Spleen (tissue), 13 donors: ENCODE measurements at places on chromosomes 16 and 17. TPM values are rescaled to one million over a fixed set of nuclear protein-coding genes. Genes with fewer than 3 reads are reported as not detected.

GRCh38 chr17:38735161-38735997 lies 5.2 kb downstream of the CISD3 start:
- peak; percentile 93 for DNase-seq

GRCh38 chr17:42399948-42400843 lies 12.0 kb upstream of the STAT3 start:
- no peak for DNase-seq

DNA sequence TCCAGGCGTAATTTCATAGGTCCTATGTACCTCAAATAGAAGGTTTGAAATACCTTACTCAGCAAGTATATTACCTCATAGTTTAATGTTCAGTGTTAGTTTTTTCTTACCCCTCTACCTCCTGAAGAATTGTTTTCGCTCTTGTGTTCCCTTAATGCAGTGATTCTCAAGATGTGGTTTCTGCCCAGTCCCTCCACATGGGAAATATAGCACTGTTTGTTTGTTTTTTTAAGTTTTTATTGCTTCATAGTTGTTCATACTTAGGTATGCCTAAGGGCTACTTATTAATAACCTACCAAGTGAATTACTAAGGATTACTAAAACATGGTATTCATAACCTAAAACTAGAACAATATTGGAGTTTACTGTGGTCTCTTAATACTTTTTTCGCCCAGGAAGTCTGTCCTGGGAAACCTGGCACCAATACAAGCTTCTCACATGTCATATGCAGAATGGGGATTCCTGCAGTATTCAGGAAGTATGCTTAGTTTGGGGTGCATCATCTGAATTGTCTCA lies 5.0 kb downstream of the RSPRY1 start:
- DNase-seq = no peak

DNA sequence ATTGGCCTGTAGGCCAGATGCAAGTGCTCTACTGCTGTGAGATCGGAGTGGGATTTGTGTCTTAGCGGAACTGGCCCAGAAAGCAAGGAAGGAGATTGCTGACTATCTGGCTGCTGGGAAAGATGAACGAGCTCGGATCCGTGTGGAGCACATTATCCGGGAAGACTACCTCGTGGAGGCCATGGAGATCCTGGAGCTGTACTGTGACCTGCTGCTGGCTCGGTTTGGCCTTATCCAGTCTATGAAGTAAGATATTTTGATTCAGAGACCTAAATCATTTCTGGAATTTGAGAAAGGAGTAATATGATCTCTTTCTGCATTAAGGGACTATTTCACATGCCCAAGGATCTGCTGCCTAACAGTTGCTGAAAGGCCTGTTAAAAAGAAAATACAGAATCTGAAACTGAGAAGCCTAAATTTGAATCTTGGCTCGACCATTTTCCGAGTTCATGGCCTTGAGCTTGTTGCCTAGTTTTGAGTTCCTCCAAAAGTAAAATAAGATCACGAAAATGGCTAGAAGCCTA lies 21.1 kb downstream of the IST1 start:
- no peak for DNase-seq

- DNase-seq = peak; percentile 32
Observed at GRCh38 chr16:89024546-89025060, 47.6 kb upstream of the CBFA2T3 start.

DNA sequence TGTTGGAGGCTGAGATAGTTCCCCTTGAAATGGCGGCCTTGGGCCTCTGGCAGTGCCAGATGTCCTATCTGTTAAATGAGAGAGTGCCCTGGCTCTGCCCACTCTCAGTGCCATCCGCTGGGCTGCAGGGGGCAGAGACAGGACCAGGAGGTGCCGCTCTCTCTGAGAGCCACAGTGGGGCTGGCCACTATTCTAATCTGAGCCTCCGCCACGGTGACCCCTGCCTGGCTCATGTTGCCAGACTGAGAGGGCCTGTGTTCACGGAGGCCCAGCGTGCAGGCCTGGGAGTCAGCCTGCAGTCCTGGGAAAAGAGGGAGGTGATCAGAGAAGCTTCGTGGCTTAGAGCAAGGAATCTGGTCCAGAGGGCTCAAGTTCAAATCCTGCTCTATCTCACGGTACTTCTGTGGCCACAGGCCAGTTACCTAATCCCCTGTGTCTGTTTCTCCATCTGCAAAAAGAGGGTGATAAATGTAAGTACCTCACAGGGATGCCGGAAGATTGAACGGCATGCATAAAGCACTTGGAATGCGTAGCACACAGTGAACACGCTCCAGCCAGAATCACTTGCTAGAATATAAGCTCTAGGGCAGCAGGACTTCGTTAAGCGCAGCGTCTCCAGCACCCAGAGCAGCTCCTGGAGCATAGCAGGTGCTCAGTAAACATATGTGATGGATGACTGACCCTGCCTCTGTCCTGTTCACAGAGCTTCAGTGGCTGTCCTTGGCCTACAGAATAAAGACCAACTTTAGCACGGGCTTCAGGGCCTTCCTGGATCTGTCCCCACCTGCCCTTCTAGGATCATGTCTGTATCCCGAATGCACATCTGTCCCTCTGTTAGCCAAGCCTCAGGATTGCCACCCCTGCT lies 6.3 kb downstream of the ATP2A3 start:
- DNase-seq = no peak

DNA sequence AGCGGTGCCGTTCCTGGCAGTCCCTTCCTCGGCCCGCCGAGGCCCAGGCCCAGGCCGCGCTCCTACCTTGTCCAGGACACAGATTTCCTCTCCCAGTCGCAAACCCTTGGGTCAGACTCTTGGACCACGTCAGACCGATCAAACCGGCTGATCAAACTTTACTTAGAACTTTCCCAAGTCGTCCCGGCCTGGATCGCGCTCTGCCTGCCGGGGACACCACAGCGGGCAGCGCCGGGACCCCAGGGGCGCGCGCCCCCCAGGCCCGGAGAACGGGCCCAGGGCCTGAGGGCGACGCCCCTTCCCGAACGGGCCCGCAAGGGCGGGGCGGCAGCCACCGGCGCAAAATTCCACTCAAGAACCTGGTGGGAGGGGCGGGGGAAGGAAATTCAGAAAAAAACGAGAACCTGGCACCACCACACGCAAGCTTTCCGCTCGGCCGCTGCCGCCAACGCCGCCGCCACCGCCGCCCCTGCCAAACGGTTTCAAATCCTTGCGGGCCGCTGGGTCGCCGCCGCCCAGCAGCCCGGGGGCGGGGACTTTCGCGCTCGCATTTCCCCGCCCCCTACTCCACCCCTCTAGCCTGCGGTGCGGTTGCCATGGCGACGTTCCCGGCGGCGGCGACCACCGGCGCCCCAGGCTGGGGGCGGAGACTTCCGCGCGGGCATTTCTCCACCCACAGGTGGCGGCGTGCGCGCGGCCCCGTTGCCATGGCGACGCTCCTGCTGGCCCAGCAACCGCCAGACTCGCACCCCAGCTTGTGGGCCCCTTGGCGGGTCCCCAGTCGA lies at the start of gene CEP112:
CEP112 (minus strand) TSS at position 541 of the 785 bp plus-strand sequence.
- peak; percentile 92 for DNase-seq

DNA sequence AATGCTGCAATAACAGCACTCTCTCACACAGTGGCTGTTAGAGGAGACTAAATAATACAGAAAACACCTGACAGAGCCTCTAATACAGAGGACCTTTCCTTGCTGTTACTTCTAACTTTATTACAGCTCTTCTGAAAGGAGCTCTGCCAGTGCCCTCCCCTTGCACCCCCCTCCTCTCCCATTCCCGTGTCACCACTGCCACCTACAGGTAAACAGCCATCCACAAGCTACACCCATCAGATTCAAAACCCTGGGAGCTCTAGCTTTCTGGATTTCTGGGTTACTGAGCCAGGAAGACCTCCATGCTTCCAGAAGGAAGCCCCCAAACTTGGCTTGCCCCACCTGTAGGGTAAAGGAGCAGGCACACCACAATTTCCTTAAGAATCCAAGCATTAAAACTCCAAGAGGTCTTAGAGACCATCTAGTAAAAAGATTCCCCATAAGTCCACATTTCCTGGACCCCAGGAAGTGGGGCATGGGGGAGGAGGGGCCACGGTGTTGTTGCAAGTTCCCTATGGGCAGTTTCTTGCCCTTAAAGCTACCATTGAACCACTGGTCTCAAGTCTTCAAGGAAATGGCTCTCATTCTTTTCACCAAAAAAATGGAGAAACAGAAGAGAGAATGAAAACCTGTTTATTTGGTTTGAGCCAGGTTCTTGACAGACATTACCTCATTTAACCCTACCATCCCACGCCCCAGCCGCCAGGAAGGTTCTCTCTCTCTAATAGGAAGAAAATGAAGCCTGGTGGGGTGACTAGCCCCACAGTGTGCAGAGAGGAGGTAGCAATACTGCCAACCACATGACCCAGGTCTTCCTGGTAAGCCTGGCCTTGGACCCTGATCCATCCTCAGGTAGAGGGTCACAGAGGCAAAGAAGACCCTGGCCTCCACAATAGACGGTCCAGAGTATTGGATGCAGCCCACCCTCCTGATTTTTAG lies 52.8 kb downstream of the TOM1L2 start:
- peak; percentile 82 for DNase-seq

DNA sequence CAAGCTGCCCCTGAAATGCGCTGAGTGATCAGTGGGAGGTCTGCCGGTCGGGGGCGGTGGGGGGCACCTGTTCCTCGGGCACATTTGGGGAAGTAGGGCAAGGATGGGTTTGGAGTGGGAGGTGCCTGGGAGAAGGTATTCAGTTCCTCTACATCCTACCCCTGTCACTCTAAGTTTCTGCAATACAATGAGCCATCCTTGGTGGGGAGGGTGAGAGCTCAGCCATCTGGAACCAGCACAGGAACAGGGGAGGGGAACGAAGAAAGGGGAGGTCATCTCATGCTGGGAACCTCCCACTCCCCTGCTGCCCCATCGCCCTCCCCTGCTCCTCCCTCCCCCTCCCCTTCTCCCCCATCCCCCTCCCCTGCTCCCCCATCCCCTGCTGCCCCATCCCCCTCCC lies 4.2 kb downstream of the DPH1 start:
- no peak for DNase-seq

DNA sequence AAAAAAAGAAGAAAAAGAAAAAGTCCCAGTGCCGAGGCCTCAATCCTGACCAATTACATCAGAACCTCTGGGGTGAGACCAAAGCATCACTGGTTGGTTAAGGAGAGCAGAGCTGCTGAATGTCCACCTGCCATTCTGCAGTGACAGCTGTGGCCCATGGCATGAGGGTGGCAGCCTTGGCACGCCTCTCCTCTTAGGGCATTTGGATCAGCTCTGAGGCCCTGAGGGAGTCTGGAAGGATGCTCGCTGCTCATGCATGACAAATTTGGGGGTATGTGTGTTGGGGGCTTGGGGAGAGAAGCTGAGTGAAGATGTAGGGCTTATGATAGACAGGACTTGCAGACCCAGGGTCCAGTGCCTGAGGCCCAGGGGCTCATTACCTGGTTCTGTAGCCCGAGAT lies 26.3 kb downstream of the MYLK3 start:
- DNase-seq = no peak

GRCh38 chr17:4522661-4523060 lies 24.0 kb downstream of the SPNS2 start:
- DNase-seq = no peak

DNA sequence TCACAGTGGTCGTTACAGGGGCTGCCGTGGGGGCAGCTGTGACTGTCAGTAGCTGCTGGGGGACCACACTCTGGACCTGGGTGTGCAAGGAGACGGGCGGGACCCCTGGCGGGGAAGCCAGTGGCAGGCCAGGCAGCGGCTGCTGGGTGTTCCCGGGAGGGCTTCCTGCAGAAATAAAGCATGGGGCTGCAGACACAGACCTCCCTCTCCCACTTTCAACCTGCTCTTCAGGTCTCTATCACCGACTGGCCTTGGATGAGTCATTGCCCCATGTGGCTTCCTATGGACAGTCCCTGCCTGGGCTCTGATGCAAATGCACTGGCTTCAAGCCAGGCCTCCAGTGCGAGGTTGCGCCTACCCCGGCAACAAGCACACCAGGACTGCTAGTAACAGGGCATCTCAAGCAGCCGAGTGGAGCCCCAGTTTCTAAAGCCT lies 17.2 kb downstream of the SREBF1 start:
- DNase-seq = peak; percentile 89

GRCh38 chr17:72095316-72095715 lies 25.5 kb upstream of the SOX9 start:
- no peak for DNase-seq

GRCh38 chr16:4265676-4266075 lies 7.1 kb downstream of the TFAP4 start:
- DNase-seq = no peak

GRCh38 chr16:67150833-67151396 lies at the start of gene B3GNT9:
Gene B3GNT9 (minus strand): TSS chr16:67150998. CDS start chr16:67150485, 513 bp downstream.
- DNase-seq = peak; percentile 86

DNA sequence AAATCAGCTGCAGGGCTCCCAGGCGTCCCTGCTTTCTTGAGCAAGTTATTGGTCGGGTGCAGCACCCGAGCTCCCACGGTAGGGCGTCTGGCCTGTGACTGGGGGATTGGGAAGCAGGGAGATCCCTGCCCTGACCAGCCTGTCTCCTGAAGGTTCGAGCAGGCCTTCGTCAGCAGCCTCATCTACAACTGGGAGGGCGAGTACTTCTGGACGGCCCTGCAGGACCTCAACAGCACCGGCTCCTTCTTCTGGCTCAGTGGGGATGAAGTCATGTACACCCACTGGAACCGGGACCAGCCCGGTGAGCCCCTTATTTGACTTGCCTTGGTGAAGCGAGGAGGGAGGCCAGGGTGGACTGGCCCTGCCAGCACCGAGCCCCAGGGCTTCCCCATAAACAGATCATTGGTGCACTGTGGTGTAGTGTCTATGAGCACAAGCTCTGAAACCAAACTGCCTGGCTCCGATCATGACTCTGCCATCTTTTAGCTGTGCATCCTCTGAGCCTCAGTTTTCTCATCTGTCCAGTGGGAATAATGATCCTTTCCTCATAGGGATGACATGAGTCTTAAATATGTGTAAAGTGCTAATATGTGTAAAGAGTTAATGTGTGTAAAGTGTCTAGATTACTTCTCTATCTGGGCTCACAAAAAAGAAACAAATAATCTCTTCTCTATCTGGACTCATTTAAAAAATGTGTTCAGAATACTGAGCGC lies 48.9 kb downstream of the MRC2 start:
- DNase-seq = no peak

Gene C17orf107
- polyA plus RNA-seq = 0.15 TPM

Gene PYCARD
- 114 TPM for polyA plus RNA-seq

Gene PRR11
- 0.61 TPM for polyA plus RNA-seq

Gene MEIOB
- polyA plus RNA-seq = not detected

Gene CHD9NB
- not detected for polyA plus RNA-seq

Gene HSF4
- 16.1 TPM for polyA plus RNA-seq

Gene HBM
- polyA plus RNA-seq = 0.20 TPM

Gene JPH3
- 0.03 TPM for polyA plus RNA-seq

Gene NGFR
- 12.2 TPM for polyA plus RNA-seq

Gene NAGLU
- 27.3 TPM for polyA plus RNA-seq

Gene CES1
- polyA plus RNA-seq = 41.7 TPM

Gene MT4
- not detected for polyA plus RNA-seq

Gene ALOX15B
- polyA plus RNA-seq = 1.0 TPM
